ENCODE measurements at places on chromosomes 2 and 18. TPM values are rescaled to one million over a fixed set of nuclear protein-coding genes. Genes with fewer than 3 reads are reported as not detected.

BARD1 gene
- polyA plus RNA-seq, result 3.9 TPM

ECEL1 gene
- 3.7 TPM for polyA plus RNA-seq

ASNSD1 gene
- polyA plus RNA-seq, result 12.2 TPM

EVA1A gene
- polyA plus RNA-seq, result 4.9 TPM

ROCK2 gene
- 2.8 TPM for polyA plus RNA-seq

CDH2 gene
- polyA plus RNA-seq, result 85.4 TPM

CAPN14 gene
- not detected for polyA plus RNA-seq

TRIM43 gene
- polyA plus RNA-seq, result not detected

CRACDL gene
- polyA plus RNA-seq, result 40.7 TPM

GRB14 gene
- 1.0 TPM for polyA plus RNA-seq

ZAP70 gene
- polyA plus RNA-seq, result not detected

SERPINB5 gene
- polyA plus RNA-seq, result not detected

FIGN gene
- 3.6 TPM for polyA plus RNA-seq

DTYMK gene
- polyA plus RNA-seq, result 61.0 TPM

RSAD2 gene
- polyA plus RNA-seq, result 2.4 TPM

ABCB11 gene
- not detected for polyA plus RNA-seq

DNAH6 gene
- polyA plus RNA-seq, result not detected

VSNL1 gene
- polyA plus RNA-seq, result 124 TPM

DLX1 gene
- 0.63 TPM for polyA plus RNA-seq

REG3A gene
- not detected for polyA plus RNA-seq

MAT2A gene
- 51.8 TPM for polyA plus RNA-seq

UPP2 gene
- polyA plus RNA-seq, result 0.24 TPM

BOK gene
- polyA plus RNA-seq, result 76.1 TPM

MARS2 gene
- polyA plus RNA-seq, result 2.4 TPM
